ENCODE measurements at places on chromosomes 12 and 14.

GRCh38 chr12:490260-490659 is 30.5 kb downstream of the B4GALNT3 start:
- DNase-seq, result no peak

DNA sequence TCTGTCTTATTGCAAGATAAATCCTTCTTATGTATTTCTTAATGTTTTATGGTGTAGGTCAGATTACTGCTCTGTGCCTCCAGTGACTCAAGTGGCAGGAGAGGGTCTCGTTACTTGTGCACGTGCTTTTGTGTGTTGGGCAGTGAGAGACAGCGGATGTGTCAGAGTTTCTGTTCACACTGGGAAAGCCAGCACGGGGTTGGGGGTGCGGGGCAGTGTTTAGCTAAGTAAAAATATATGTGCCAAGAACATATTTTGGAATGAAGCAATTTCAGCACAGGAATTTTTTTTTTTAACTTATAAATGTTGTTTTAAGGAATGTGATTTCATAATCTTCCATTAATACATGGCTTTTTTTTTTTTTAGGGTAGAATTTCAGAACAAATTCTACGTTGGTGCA is 4.5 kb upstream of the DNAH10 start:
- DNase-seq, result no peak

- no peak for DNase-seq
Observed at GRCh38 chr14:93045211-93045674, 70.5 kb downstream of the ITPK1 start.

GRCh38 chr12:49624921-49625577 is 1.7 kb downstream of the PRPF40B start:
- no peak for DNase-seq

DNA sequence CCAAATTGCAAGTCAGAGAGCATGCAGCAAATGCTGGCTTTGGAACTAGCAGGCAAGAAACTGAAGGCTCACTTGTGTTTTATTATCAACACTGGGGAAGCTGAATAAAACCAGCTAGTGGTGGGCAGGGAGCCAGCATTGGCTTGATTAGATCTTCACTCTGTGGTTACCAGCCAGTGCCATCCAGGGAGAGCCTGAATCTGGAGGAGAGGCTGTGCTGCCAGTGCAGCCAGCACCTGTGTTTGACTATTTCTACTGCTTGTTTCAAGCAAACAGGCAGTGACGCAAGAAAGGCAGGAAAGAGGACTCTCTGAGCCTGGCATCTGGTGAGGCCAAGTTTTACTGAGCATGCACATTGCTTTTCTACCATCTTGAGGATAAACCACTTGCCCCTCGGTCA is 247.0 kb downstream of the PHLDA1 start:
- no peak for DNase-seq

DNA sequence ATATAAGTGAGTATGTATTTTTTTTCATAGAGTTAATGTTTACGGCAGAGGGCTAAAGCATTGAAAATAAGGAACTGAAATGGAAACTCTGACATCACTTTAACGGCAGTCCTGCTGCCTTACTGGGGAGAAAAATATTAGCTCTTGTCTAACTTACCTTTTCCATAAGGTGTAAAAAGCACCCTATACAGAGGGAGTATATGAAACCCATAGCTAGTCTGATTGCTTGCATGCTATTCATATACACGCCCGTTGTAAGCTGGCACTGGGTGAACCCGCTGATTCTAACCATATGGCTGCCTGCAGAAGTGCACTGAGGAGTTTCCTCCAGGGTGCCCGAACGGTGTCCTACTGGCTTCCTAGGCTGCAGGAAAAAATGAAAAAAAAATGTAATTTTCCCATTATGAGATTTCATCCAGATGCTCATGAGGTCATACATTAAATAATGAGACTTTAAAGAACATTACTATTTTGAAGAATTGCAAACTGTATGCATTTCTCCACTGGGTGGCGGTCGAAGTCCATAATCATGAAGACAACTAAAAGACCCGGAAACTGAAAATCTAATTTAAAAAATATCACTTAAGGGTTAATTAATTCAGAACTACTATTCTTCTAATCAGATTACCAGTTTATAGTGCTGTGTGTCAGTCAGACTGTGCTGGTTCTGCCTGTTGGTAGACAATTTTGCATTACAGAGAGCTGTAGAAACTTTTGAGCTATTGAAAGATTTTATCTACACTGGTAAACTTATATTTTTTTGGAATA is 144.7 kb downstream of the ALX1 start:
- DNase-seq, result no peak

GRCh38 chr14:51648296-51648695 is 3.4 kb upstream of the FRMD6 start:
- no peak for DNase-seq

- no peak for DNase-seq
Observed at GRCh38 chr12:69642531-69642930, 31.8 kb upstream of the LRRC10 start.

DNA sequence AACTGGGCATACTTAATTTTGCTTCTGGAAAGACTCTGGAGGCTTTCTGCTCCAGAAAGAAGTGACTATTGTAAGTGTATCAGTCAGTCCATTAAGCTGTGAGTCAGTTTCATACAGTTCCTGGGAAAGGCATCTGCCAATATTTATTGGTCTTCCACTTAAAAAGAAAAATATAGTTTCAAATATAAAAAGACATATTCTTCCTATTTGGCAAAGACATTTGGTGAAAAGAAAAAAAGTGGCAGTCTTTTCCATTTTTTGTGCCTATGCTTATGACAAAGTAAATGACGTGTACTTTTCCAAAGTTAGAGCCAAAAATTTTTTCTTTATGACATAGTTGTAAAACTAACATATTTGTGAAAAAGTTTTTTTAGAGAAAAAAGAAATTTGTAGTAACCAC is 12.3 kb downstream of the TMEM30B start:
- no peak for DNase-seq

- no peak for DNase-seq
Observed at GRCh38 chr14:54735424-54735823, 167.2 kb downstream of the GCH1 start.

DNA sequence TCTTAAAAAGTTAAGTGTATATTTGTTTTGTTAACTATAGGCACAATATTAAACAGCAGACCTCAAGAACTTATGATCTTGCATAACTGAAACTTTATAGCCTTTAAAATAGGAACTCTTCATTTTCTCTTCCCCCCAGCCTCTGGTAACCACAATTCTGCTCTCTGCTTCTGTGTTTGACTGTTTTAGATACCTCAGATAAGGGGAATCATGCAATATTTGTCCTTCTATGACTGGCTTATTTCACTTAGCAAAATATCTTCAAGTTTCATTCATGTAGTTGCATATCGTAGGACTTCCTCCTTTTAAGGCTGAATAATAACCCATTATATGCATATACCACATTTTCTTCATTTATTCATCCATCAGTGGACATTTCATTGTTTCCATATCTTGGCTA is 131.3 kb downstream of the PTPRO start:
- no peak for DNase-seq

DNA sequence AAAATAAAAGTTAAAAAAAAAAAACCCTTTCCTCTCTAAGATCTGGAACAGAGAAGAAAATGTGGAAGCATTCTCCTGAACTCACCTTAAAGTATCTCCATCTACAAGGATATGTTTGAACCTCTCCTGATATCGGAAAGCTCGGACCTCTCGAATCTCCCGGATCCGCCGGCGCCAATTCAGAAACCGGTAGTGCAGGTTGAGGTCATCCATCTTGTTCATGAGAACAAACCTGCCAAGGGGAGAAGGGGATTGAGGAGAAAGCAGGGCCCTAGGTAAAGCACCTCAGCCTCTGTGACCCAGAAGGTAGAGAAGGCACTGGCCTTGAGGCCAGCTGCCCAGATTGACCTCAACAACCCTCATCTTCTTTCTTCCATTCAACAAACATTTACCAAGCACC is 2.2 kb downstream of the SPRYD3 start:
- DNase-seq, result no peak

GRCh38 chr14:64654246-64654900 is 49.9 kb upstream of the PLEKHG3 start:
- no peak for DNase-seq

DNA sequence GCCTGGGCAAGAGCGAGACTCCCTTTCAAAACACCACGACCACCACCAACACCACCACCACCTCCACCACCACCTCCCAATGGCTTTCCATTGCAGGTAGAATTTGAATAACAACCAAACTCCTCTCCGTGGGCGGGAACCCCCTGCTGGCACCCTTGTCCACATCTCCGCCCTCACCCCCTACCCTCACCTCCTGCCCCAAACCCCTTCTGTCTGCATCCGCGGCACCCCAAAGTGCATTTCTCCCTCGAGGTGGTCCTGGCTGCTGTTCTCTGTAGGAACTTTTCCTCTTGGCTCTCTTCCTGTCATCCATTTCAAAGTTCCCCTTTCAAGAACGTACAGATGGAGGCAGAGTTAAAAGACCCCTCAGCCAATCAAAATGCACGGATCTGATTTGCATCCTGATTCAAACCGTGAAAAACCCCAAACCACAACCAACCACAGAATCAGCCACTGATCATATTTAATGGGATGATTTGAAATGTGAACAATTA is 3.8 kb downstream of the SDSL start:
- DNase-seq, result no peak

DNA sequence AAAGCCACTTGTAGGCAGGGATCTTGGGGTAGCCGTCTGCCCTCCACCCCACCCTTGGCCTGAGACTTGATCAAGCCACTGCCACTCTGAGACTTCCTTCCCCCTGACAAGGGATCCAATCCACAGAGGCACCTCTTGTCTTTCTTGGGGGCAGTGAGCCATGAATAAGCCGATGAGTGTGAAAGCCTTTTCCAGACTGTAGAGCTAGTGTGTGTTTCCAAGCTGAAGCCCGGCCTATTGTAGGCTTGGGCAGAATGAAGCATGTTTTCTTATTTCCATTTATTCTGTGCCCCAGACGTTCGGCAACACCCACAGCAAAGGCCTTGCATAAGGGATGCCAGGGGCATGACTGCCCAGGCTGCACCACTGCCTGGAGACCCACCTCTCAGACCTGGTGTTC is 991.6 kb downstream of the BCL11B start:
- no peak for DNase-seq

DNA sequence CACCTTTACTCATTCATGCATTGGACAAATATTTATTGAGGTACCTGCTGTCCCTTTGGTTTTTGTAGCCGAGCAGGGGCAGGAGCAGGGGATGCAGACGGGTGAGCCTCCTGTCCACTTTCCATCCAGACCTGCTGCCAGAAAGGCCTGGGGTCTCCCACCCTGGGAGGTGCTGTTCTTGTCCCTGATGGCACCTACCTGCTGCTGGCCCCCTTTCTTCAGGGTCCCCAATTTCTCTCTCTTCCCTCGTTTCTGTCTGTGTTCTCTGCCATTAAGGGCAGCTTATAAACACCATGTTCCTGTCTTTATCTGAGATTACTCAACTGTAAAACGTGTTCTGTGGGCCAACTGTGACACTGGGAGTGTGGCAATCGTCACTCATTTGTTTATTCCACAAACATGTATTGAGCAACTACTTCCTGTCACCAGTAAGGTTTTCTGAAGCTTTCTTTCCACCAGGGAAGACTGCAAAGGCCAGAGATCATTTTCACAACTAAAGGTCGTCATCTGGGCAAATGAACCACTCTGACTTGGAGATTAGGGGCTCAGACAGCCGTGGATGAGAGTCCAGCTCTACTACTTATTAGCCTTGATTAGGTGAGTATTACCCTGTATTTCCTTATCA is at the start of gene HAL:
TSS of gene HAL (minus strand) at position 311 of the 625 bp plus-strand sequence. CDS start 434 bp downstream, outside the sequence.
- no peak for DNase-seq

GRCh38 chr12:67237231-67237630 is 31.9 kb upstream of the CAND1 start:
- no peak for DNase-seq

- no peak for DNase-seq
Observed at GRCh38 chr12:26239852-26240815, 44.8 kb downstream of the SSPN start.

DNA sequence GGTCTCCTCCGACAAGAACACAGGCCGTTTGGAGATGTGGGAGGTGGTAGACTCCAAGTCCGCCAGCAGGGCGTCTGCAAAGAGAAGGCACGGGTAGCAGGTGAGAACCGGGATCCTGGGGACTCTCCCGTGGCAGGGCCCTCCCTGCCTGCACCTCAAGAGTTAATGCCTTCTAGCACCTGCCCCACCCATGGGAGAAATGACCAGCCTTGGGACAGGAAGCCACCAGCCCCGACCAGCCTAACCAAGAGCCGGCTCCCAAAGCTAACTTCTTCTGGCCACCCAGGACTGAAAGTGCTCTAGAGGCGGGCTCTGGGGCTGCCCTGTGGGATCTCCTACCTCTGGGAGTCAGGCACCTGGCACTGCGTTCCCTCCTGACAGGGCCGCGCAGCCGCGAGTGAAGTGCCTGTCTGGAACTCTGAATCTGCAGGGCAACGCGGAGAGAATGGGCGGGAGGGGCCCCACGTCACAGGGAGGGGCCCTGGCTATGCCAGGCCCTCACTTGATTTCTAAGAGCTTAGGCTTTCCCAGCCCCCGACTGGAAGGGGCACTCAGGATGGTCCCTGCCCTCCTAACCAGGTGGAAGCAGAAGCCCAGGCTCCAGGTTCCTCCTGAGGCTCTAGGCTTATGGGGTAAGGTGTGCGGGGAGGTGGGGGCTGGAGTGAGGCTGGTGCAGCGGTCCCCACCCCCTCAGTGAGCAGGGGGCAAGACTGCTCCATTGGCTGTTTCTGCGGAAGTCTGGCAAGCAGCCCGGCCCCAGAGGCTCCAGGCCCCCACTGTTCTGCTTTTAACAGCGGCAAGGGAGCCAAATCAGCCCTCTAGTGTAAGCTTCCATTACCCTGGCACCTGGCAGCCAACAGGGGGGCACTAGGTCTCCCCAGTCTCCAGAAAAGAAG is 23.6 kb upstream of the RPLP0 start:
- no peak for DNase-seq

- DNase-seq, result no peak
Observed at GRCh38 chr12:16198884-16199283, 78.6 kb downstream of the SLC15A5 start.

- no peak for DNase-seq
Observed at GRCh38 chr14:24051789-24052655, at the start of gene CARMIL3. Gene CARMIL3, plus strand, starts transcription at chr14:24052009. Its CDS starts 145 bp downstream, at chr14:24052154.

DNA sequence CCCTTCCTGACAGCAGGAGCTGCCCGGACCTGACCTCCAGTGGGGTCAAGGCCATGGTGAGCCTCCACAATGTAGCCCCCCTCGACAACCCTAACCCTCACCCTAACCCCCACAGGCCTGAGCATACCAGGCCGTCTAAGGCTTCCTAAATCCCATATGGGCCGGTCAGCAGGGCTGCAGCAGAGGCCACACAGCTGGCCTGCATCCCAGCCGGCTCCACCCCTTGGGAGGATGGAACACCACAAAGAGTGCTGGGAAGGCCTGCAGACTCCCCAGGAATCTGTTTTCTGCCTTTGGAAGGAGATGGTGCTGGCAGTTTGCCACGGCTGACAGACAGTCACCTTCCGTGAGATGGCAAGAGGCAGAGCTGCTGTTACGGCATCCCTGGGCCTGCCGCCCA is 2.8 kb downstream of the TMEM179 start:
- DNase-seq, result no peak

Data from stimulated activated CD8-positive, alpha-beta memory T cell treated with anti-CD3 and anti-CD28 coated beads, Interleukin-15, amount 100 ng/mL, for 4 hours (primary cell).